Effector CD4-positive, alpha-beta T cell (primary cell): ENCODE measurements at places on chromosomes 2 and 18.

DNA sequence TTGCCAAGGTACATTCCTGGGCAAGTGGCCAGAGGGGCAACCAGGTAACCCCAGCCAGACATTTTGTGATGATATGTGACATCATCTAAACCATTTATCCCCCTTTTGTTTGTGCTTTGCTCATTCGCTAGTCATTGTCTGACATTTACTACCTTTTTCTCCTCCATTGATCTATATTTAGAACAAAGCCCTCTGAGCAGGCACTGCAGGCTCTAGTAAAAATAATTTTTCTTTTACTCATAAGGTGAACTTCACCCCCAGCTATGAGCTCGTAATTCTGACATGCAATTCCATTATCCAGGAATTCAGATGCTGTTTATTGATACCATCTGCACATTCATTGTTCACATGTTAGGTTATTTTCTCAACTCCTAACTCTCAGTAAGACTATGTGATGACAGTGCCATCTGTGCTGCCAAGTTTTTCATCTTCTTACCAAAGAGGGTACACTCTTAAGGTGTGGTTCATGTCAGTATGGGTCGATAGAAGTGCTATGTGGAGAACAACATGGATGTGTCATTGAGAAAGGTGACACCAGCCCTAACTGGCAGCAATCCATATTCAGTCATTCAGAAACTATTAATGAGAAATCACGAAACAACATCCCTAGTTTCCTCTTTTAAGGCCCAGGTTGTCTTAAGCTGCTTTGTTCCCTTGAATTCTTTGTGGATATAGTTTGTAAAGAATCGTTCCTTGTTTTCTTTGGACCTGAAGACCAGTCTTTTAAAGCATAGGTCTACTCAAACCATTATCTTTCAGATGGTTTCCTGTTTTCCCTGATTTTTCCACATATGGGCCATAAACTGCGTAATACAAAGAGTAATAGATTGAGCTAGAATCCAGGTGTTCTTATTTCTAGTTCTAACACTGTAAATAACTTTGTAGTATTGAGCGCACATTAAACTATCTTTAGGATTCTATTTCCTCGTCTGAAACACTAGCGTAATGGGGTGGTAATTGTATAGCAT lies 978.1 kb upstream of the CDH2 start:
- DNase-seq = no peak

GRCh38 chr2:226796012-226796839 lies 3.4 kb downstream of the IRS1 start:
- peak; percentile 1 for DNase-seq

DNA sequence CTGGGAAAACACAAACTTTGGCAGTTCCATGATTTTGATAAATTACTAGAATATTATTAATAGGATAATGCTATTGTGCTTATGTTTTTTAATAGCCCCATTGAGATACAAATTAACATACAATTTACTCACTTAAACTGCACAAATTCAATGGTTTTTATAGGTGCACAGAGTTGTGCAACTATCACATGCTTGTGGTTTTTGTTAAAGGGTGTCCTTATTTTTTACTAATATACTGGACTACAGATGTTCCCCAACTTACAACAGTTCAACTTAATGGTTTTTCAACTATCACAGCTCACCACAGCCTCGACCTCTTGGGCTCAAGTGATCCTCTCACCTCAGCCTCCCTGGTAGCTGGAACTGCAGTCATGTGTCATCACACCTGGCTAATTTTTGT lies 76.6 kb downstream of the OSBPL1A start:
- no peak for DNase-seq

- DNase-seq = no peak
Observed at GRCh38 chr2:29729401-29729800, 192.0 kb downstream of the ALK start.

DNA sequence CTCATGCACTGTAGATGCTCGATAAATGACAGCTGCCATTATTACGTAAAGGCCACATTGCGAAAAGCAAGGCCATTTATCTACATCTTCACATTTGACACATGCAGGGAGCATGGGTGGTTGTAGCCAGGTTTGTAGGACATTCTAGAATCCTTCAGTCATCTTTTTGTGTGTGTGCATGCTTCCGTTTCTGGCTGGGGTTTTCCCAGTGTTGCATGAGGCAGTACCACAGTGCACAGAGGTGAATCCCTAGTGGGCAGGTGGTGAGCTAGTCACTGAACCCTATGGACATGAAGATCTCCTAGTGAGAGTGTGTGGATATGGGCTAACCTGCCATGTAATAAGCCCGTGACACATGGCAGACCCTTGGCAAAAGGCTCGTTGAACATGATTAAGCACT lies 151.8 kb upstream of the SLC14A2 start:
- no peak for DNase-seq

GRCh38 chr2:137980459-137980858 lies 16.2 kb downstream of the HNMT start:
- no peak for DNase-seq

DNA sequence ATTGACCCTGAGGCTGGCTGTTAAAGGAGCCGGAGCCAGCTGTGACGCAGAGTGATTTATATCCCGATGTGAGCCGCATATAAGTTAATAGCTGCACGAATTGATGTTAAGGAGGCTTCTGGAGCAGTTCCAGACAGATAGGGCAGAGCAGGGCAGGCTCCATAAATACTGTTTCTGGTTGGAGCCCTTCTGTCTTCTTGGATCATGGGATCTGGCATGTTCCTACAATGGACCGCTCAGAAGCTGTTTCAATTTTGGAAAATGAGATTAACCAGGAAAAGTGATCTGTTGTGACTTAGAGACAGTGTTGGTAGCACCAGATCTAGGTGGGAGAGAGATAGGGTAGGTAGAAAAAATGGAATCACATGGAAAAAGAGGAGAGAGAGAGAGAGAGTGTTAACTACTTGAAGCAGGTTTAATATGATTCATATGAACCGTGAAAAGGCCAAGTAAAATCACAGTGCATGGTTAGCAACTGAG lies 4.8 kb upstream of the IGFBP5 start:
- DNase-seq = no peak
